ENCODE measurements at places on chromosomes 13 and 19.

DNA sequence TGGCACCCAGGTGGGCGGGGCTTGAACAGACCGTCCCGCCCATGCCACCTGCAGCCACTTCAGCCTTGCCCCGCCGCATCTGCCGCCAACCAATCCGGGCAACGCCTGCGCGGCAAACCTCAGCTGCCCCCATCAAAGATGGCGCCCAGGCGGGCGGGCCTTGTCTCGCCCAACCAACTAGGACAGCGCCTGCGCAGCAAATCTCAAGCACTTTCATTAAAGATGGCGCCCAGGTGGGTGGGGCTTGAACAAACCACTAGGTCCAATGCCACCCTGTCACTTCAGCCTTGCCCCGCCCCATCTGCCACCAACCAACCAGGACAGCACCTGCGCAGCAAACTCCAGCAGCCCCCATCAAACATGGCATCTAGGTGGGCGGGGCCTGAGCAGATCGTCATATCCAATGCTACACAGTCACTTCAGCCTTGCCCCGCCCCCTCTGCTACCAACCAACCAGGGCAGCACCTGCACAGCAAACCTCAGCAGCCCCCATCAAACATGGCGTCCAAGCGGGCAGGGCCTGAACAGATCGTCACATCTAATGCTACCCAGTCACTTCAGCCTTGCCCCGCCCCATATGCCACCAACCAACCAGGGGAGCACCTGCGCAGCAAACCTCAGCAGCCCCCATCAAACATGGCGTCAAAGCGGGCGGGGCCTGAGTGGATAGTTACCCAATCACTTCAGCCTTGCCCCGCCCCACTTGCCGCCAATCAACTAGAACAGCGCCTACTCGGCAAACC is 1.4 kb downstream of the PEG3 start:
- DNase-seq, result peak; percentile 99

- DNase-seq, result no peak
Measured at GRCh38 chr19:40627486-40628279, 26.5 kb downstream of the LTBP4 start.

- no peak for DNase-seq
Measured at GRCh38 chr19:16508546-16508945, 12.4 kb downstream of the C19orf44 start.

GRCh38 chr13:75445717-75446499 is 36.1 kb downstream of the TBC1D4 start:
- no peak for DNase-seq

GRCh38 chr13:98998831-98999638 is 21.2 kb upstream of the DOCK9 start:
- DNase-seq, result no peak

DNA sequence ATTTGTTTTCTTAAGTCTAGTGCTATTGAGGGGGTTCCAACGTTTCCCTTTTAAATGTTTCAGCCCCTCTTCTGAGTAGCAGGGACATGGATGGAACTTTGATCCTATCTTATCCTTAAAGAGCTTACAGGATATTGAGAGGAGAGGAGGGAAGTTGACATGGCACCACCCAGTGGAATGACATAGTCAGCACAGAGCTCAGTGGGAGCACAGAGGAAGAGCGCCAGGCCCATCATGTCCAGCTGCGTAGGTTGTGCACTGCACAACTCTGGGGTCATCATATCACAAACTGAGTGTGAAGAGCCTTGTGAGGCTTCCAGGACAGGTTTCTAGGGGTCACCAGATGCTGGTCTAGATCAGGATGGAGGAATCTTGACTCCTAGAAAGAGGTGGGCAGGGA is 4.6 kb upstream of the CDC42EP5 start:
- no peak for DNase-seq

DNA sequence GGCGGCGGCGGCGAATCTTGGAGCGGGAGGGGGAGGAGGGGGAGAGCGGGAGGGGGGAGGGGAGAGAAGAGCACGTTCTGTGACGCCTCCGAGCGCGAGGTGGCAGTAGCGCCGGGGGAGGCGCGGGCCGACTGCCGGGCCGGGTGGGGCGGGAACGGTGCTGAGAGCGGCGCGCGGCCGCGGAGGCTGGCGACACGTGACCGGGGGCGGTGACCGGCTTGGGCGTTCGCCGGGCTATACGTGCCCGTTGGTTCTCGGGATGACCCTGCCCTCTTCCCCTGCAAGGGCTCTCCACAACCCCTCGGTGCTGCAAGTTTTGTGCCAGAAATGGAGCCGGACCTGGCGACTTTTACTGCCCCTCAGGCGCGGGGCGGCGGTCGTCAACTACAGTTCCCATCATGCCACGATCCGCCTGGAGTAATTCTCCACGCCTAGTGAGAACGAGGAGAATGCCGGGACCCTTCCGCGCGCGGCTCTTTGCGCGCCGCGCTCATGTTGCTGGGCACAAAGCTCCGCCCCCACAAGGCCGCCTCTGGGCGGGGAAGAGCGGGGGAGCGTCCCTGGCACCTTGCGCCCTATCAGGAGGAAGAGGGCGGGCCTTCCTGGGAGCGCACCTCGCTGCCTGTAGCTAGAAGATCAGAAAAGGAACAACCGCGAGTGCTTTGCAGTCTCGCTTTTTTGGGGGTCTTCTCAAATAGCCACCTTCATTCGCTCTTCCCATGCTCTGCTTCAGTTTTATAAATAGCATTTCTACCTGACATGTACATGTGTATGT is at the start of gene KPNA3:
TSS of gene KPNA3 (minus strand) at position 133 of the 775 bp plus-strand sequence. CDS start 176 bp downstream, outside the sequence.
- DNase-seq, result peak; percentile 98

DNA sequence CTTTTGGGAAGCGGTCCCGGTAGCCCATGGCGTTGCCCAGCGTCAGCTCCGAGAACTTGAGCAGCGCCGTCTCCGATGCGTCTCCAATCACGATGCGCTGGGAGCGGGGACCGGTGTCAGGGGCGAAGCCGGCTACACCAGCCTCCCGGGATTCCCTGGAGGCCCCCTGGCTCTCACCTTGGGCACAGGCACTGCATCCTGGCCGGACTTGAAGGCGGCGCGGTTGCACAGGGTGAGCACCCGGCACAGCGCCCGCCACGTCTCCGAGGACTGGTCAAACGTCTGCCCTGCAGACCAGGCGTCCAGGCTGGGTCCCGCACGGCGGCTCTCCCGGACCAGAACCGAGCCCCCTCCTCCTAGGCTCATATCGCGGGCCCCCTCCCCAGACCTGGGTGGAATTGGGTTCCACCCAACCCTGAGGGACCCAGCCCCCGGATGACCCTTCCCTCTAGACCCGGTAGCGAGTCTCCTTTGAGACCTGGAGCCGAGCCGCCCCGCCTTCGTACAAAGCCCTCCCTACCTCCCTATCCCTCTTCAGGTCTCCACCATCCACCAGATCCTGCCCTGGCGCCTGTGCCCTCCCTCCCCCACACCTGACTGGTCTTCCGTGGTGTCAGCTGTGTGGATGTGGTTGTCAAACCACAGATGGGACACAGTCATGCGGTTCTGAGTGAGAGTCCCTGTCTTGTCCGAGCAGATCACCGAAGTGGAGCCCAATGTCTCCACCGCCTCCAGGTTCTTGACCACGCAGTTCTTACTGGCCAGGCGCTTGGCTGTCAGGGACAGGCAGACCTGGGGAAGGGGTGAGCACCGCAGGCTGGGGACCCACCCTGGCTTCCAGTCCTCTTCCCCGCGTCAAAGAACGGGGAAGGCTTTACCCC is 4.8 kb downstream of the ATP4A start:
- DNase-seq, result no peak

- DNase-seq, result no peak
Measured at GRCh38 chr19:38557205-38557799, 60.5 kb downstream of the MAP4K1 start.

- DNase-seq, result no peak
Measured at GRCh38 chr13:40031031-40031430, 375.6 kb downstream of the COG6 start.

- DNase-seq, result no peak
Measured at GRCh38 chr19:48540110-48540509, 11.9 kb upstream of the SULT2B1 start.

DNA sequence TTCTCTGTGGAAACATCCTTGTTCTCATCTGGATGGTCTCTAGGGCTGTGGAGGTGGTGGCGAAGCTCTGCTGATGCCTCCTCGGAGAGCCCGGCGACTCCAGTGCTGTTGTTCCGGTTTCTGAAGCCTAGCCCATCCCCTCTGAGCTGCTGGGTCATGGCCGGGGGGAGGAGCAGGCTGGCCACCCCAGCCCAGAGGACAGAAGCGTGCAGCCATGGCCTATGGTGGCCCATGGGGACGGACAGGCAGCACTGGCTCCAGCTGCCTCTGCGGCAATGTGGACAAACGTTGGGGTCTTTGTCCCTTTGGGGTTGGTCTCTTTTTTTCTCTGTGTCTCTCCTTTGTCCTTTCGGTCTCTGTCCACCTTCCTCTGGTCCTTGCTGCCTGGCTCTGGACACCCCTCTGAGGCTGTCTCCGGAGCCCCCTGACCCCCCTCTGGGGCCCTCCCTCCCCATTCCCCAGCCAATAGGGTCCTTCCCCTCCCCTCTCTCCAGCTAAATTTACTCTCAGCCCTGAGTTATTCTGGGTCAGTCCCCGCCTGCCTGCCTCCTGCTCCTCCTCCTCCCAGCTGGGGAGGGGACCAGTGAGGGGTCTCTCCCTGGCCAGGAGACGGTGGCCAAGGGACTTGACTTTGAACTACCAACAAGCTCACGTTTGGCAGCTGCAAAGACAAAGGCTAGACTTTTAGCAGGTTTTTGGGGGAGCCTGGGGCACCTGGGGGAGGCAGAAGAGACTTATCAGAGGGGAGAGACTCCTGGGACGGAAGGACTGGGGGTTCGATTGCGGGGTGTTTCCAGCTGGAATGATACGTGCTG is at the start of gene HRC:
TSS of gene HRC (minus strand) at position 392 of the 815 bp plus-strand sequence. CDS start at position 233, 159 bp downstream.
- DNase-seq, result no peak

GRCh38 chr19:46634045-46634655 is 1.9 kb downstream of the GNG8 start:
- DNase-seq, result peak; percentile 77

DNA sequence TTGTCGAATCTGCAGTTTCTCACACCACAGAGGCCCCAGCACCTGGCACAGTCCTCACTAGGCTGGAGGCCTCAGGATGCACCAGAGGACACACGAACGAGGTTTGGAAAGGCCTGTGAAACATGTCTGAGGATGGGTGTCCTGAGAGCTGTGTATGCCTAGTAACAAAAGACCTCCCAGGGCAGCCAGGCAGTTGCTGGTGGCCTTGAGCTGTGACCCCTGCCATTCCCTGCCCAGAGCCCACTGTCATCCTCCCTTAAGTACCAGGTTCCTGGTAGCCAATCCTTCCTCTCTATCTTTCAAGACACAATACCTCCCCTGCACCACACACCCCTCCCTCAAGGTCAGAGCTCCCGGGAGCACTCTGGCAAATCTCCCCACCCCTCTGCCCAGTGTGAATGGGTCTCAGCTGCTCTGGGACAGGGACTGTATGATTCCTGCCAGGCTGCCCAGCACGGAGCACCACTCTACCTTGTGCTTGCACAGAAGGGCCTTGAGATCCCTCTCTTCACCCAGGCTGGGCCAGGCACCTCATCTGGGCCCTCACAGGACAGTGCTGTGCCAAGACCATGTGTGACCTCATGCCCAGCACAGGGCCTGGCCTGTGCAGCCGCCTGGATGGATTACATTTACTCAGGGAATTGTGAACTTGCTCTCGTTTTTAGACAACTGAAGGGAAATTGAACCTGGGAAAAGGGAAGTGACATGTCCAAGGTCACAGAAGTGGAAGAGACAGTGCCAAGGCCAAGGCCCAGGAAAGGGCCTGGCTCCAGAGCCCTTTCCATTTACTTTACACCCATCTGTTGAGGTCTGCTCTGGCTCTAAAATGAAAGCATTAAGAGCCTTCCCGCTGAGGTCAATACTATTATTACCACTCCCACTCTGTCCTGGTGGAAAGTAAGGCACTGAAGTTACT is 2.2 kb downstream of the ZNF787 start:
- DNase-seq, result no peak

- no peak for DNase-seq
Measured at GRCh38 chr13:80408270-80408669, 67.3 kb upstream of the SPRY2 start.

DNA sequence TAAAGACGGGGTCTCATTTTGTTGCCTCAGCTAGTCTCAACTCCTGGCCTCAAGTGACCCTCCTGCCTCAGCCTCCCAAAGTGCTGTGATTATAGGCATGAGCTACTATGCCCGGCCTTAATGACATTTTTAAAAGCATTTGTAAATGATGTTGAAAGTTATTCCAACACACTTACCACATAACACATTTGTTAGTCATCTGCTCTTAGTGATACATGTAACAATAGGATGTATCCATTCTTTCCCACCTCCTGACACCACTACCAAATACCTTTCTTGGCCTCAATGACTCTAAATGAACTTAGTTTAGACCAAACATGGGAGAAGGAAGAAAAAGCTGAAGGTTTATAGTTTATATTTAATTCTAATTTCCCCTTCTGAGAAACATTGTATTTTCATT is 59.8 kb upstream of the MEDAG start:
- no peak for DNase-seq

GRCh38 chr13:39712626-39713025 is 57.2 kb downstream of the COG6 start:
- no peak for DNase-seq

GRCh38 chr13:31102905-31103304 is 58.8 kb downstream of the HSPH1 start:
- no peak for DNase-seq

- peak; percentile 57 for DNase-seq
Measured at GRCh38 chr19:30799865-30800755, 427.9 kb downstream of the ZNF536 start.
